Sciatic nerve (tissue), 2 donors: ENCODE measurements at places on chromosomes 12 and 14. TPM values are rescaled to one million over a fixed set of nuclear protein-coding genes. Genes with fewer than 3 reads are reported as not detected.

DNA sequence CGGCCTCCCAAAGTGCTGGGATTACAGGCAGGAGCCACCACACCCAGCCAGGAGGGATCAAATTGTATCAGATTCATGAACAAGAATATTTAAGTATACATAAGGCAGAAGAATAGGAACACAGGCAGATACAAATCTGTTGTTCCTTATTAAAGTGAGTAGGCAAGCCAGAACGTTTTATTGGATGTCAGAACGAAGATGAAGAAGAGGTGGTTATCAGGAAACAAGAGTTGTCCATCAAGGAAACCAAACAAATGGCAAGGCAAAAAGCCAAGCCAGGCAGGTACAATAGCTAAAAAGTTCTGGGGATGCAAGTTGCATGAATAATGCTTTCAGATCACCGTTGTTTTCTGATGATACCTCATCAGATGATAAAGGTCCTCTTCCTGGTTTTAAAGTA, 31.1 kb upstream of the BAZ1A start:
- no peak for DNase-seq

GRCh38 chr12:71999795-72000194, 61.1 kb downstream of the TPH2 start:
- DNase-seq, result no peak

- DNase-seq, result no peak
Observed at GRCh38 chr12:110619534-110619953, 5.6 kb downstream of the TCTN1 start.

- DNase-seq, result no peak
Observed at GRCh38 chr12:126182619-126183236, 1117.5 kb downstream of the AACS start.

DNA sequence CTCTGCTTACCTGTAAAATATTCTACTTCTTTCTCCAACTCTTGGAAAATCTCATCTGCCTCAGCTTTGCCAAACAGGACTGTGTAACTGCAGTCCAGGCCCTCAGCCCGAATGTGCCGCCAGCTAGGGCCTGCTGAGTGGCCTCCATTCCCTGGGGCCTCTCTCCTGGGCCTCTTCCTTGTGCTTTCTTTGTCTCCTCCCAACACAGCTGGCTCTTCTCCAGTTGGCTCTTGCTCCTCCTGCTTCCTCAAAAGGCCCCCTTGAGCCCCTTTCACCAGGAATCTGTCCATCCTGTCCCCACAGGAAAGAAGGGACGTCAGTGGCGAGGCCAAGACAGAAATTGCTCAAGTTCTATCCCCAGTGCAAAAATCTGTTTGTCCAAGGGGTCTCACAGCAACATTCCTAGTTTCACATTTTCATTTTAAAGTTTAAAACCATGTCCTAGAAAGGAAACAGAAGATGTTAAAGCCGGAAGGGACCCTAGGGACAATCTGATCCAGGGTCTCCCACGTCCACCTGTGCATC, 713 bp downstream of the ALKBH2 start:
- no peak for DNase-seq

- no peak for DNase-seq
Observed at GRCh38 chr12:59472273-59472672, 123.6 kb upstream of the SLC16A7 start.

DNA sequence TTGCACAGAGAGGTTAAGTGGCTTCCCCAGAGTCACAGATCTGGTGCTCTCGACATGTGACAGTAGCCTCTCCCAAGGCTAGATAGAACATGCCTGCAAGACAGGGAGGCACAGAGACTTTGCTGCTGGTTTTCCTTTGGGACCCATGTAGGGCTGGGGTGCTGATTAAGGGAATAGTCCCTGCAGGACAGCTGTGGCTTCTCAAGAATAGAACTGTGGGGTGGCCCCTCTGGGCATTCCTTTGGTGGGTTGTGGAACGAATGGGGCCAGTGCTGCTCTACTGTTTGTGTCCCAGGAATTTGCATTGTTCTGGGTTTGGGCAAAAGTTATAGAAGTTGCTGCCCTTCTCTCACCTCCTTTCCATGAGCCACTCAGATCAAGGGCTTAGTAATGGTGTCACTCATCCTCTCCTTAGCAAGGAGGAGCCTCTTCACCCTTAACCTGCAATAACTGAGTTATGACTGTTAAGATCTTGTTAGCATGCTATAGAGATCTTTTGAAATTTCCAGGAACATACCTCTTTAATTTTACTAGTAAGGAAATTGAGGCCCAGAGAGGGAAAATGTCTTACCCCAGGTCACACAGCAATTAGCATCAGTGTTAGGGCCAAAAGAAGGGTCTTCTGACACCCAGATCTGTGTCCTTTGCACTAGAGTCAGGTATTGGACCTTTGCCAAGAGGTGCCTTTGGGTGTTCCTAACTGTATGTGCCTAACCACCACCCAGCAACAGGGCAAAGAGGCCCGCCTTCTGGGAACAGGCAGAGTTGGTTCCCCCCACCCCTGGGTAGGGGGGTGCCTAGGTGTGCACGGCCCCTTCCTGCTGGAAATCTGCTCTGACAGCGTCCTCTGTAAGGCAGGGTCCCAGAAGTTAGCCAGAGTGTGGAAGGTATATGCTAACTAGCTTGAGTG, 31.4 kb downstream of the CD9 start:
- no peak for DNase-seq

DNA sequence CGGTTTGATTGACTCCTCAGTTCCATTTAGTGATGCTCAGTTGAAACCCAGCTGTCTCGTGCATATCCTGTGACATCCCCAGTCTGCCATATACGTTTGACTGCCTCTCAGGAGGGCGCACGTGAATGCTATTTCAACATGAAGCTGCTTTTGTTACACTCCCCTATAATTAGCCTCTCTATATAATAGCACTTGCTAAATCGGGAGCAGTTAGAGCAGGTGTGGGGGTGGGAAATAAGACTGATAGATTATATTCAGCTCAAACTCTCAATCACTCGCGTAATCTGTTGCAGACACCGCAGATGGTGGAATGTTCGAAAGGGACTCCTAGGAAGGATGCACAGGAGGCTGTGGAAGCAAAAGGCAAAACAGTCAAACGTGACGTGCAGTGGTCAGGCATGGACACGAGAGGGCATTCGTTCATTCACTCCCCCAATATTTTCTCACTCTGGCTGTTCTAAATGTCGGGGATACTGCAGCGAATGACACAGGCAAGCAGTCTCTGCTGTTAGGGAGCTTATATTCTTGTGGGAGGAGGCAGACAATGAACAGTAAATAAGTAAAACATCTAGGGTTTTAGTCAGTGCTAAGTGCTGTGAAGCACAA, 29.8 kb downstream of the KCNA1 start:
- DNase-seq, result no peak

DNA sequence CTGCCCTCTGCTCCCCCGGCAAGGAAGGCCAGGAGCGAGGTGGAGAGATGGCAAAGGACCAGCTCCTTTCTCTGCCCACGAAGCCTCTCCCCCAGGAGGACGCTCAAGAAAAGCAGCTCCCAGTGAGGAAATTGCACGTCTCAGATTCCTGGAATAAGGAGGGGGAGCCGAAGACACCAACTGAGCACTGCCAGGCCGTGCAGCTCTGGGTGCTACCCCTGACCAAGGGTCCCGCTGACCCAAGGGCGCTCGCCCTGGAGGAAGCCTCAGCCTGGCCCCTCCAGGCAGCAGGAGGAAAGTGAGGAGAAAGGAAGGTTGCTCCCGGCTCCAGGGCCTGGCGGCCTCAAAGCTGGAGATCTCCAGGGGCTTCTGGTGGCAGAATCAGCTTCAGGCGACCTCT, 174.1 kb upstream of the SFSWAP start:
- no peak for DNase-seq

GRCh38 chr12:116642106-116642505, 82.9 kb downstream of the MAP1LC3B2 start:
- DNase-seq, result no peak

DNA sequence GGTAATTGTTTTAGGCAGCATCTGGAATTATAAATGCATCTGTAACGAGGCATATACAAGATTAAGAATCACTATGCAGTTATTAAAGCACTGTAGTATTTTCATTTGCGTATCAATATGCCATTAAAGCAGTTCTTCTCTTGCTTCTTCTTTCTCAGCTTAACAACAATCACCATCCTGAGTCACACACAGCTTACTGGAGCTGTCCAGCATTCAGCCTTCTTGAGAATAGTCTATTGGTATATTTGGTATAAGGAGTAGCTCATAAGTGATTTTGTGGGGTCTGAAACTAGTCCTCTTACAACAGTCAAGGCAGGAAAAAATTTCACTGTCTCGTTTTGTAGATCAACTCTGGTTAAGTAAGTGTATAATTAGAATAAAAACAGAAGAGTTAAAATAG, 523.0 kb upstream of the FOXG1 start:
- no peak for DNase-seq

DNA sequence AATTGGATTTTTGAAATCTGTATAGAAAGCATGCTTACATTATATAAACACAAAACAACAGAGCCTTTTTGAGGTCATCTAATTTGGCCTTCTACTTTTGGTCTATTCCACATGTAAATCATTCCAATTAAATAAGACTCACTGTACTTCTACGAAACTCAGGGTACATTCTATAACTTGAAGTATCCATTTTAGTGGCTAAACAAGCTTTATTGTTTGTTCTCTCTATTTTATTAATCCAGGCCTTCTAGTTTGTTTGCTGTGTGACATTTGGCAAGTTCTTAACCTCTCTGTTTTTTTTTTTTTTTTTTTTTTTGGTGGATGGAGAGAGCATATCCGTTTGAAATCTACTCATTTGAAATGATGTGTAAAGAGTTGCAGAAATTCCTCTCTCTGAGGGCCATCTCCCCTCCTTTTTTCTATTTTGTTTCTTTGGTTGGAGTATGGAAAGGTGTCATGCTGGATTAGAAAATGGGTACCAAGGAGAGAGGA, 58.1 kb upstream of the C12orf71 start:
- DNase-seq, result no peak

The OTUB2 gene
- total RNA-seq, result 0.80 TPM

The RNASE3 gene
- 0.71 TPM for total RNA-seq

The IL23A gene
- total RNA-seq, result not detected
